Frontal cortex (tissue), 4 donors: ENCODE measurements at places on chromosomes 2 and 18. TPM values are rescaled to one million over a fixed set of nuclear protein-coding genes. Genes with fewer than 3 reads are reported as not detected.

DNA sequence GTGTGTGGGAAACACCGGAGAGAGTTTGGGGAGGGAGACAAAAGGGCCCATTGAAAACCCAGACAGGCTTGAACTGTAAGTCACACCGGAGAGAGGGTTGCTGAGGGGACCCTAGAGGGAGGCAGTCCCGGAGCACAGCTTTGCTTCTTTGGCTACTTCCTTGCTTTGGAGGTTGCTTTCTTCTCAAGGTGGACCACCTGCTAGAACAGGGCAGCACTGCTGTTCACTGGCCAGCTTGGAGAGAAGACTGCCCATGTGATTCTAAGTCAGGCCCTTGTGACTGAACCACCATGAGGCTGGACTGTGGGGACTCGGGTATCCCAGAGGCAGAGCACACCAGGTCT is 4.4 kb downstream of the ACTG2 start:
- no peak for DNase-seq

- DNase-seq: no peak
Measured at GRCh38 chr2:177698281-177698680, 305.7 kb downstream of the AGPS start.

DNA sequence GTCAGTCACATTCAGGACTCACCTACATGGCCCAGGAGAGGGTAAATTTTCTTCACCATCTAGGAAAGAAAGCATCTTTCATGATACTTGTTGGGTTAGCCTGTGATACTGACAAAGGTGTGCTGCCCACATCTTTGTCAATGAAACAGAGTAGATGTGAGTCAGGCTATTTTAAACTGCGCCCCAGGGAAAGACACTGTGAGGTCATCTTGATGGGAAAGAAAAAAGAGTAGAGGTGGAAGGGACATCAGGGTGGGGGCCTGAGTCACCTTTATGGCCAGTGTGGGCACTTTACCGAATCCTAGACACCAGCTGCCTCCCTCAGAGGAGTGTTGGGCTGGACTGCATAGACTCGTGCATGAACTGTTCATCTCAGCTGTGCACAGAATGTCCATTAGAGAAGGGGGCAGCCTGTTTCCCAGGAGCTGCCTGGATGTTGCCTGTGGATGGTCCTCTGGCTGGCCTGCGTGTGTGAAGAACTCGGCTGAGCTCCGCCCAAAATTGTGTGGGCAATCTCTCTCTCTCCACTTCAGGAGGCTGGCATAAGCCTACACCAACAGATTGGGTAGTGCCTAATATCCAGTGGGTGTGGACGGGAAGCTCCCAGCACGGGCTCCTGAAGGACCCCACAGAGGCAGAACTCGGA is 278.7 kb upstream of the PXDN start:
- DNase-seq: no peak

PHLPP1 gene
- total RNA-seq: 16.3 TPM

GRCh38 chr2:150903461-150903860 is 358.2 kb downstream of the RBM43 start:
- DNase-seq: no peak
